OCI-M1 (cell line): ENCODE measurements at places on chromosomes 13 and 19.
A peak's percentile ranks its signal among the peaks of the same experiment; 100 is the strongest.

GRCh38 chr19:12596927-12597548 is 13.6 kb downstream of the ZNF490 start:
- no peak for DNase-seq

GRCh38 chr13:28045861-28046260 is 54.5 kb downstream of the FLT3 start:
- no peak for DNase-seq

DNA sequence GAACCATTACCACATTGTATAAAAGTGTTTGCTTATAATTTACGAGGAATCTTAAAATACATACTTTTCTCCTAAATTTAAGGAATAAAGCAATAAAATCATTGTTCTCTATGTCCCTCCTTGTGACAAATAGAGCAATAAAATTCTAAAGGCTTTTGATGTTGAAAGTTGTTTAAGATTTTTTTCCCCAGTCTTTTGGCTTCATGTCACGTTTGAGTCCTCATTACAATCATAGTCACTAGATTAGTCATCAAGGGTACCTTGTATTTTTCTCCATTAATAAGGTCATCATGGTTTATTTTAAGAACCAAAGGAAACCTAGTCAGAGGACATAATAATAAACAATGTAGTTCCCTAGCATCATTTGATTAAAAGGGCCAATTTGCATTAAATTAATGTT is 3.2 kb downstream of the WBP4 start:
- DNase-seq, result no peak

GRCh38 chr13:41577436-41577835 is 120.1 kb downstream of the RGCC start:
- no peak for DNase-seq

GRCh38 chr13:102862624-102863210 is 16.9 kb downstream of the ERCC5 start:
- no peak for DNase-seq

DNA sequence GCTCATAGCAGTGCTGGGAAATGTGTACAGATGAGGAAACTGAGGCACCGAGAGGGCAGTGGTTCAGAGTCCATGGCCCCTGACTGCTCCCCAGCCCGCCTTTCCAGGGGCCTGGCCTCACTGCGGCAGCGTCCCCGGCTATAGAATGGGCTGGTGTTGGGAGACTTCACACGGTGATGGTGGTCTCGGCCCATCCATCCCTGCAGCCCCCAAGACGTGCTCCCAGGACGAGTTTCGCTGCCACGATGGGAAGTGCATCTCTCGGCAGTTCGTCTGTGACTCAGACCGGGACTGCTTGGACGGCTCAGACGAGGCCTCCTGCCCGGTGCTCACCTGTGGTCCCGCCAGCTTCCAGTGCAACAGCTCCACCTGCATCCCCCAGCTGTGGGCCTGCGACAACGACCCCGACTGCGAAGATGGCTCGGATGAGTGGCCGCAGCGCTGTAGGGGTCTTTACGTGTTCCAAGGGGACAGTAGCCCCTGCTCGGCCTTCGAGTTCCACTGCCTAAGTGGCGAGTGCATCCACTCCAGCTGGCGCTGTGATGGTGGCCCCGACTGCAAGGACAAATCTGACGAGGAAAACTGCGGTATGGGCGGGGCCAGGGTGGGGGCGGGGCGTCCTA is 15.9 kb downstream of the LDLR start:
- no peak for DNase-seq

- DNase-seq, result no peak
Observed at GRCh38 chr13:69619651-69620050, 488.0 kb upstream of the ATXN8OS start.

DNA sequence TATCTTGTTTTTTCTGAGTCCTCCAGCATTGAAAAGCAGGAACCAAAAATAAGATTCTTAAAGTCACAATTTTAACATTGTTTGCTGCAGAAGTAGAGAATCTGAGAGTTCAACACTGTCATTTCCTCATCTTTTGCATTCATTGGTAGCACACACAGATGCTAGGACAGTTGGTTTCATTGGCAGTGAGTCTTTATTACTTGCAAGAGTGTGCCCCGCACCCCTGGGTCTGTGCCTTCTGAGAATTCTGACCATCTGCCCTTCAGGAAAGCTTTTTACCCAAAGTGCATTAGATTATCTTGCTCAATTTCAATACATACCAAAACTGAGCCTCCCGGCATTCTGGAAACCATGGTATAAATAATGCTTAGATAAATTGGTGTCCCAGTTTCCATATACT is 247.7 kb upstream of the SLITRK1 start:
- DNase-seq, result no peak

DNA sequence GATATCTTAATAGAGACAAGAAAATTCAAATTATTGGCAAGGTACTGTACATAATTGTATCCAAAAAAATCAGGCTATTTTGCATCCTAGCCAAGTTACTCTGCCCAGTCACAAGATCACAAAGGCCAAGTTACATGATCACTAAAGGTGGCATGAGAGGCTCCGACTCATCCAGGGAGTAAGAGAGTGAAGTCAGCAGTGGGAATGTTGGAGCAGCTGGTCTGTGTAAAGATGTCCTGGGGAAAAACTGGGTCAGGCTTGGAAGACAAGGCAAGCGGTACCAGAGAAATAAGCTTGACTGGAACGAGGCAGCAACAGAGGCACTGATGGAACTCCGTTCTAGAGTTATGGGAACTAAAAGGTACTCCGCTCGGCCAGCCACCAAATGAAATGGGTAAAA is 50.2 kb upstream of the PSG2 start:
- no peak for DNase-seq

- no peak for DNase-seq
Observed at GRCh38 chr13:50369646-50370045, 354.4 kb downstream of the KCNRG start.

DNA sequence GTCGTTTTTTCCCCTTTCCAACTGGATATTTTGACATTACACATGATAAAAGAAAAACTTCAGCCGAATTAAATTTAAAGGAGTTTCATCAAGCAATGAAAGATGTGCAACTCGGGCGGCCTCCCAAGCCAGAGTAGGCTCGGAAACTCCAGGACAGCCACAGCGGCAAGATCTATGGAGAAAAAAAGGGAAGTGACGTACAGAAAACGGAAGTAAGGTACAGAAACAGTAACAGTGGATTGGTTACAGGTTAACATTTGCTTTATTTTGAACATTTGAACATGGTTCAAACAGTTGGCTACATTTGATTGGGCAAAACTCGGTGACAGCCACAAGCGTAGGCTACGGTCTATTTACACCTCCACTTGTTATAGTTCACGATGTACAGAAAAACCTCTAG is 30.5 kb upstream of the FAM124A start:
- no peak for DNase-seq

GRCh38 chr13:46213242-46213641 is 1.5 kb downstream of the LRRC63 start:
- DNase-seq, result no peak

DNA sequence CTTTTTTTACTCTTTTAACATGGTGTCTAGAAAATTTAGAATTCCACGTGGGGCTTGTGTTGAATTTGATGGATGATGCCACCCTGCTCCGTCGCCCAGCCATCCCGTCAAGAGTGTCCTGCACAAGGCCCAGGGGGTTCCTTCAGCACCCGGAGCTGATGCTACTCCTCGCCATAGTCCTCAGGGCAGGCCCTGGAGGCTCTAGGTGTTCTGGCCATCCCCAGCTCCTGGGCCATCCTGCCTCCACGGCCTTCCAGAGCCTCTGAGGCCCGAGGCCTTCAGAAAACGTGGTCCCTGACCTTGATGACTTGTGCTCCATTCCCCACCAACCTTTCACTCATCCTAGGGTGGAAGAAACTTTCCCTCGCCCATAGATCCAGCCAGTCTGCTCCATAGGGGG is 3.3 kb downstream of the AKT1S1 start:
- DNase-seq, result no peak

DNA sequence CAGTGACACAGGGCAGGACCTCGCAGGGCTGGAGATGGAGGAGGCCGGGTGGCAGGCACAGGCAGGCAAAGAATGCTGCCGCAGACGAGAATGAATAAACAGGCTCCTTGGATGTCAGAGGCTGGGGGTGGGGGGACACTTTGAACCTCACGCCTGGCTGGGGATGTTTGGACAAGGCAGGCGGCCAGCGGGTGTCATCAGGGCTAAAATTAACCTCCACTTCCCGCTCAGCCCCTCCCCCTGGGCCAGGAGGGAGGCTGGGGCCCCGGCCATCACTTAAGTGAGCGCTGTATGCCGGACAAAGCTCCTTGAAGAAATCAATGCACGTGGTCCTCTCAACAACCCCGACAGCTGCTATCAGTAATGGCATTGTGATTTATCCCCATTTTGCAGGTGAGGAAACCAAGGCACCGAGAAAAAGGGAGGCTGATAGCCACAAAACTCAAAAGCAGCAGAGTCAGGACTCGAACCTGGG is 10.3 kb upstream of the FUT5 start:
- DNase-seq, result no peak

GRCh38 chr19:32309711-32310390 is 35.6 kb upstream of the ZNF507 start:
- DNase-seq, result no peak

- peak; percentile 85 for DNase-seq
Observed at GRCh38 chr19:48837051-48837524, 797 bp upstream of the HSD17B14 start.

DNA sequence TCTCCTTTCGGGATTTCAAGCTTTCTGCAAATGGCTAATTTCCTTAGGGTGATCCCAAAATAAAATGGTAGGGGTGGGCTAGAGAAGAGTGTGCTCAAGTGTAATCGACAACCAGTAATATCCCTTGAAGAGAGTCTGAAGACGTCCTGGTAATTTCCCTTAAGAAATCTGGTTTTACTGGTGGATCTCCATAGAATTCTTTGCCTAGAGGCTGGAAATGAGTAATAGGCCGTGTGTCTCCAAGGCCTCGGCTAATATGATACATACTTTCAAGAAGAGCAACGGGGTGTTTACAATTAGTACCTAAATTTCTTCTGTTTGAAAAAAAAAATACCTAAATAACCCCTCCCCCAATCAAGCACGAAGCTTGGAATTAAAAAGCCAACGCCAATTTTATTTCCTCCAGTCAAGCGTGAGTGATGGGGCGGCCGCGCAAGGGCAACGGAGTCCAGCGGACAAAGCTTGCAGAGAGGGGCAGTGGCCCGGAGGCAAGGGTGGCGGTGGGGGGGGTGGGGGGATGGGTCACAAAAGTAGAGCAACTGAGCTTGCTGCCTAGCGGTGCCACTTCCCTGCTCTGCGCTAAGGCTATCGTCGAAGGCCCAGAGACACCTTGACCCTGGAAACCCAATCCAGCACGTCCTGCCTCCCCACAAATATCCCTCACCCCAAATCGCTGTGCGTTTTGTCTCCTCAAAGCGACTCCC is 7.8 kb downstream of the SOX21 start:
- no peak for DNase-seq

- DNase-seq, result peak; percentile 73
Observed at GRCh38 chr19:771332-771785, 20.4 kb downstream of the MISP start.

DNA sequence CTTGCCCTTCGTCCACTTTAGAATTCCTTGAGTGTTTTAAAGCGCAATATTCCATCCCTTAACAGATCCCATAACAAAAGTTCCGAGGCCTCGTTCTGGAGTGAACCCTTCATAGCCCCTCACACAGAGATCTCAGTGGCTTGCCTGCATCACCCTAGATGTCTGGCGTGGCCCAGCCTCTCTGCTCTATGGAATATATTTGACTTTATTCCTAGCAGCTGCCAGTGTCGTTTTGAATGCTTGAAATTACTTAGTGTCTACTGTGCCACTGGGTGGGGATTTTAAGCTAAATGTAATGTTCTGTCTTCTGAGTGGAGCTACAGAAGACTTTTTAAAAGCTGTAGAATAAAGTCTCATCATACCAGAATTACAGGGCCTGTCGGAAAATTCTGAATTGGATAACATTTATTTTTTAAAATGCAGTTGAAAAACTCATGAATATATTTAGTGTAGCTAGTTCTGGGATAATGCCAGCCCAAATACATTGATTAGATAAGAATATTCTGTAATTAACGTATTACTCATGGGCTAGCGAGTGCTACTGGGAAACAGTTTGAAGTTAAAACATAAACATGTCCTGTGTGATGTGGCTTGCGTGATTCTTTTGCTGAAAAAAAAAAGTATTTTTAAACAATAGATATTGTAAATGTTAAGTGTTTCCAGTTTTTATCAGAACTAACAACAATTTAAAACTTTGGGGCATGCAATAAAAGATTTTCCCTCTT is 111.8 kb downstream of the ESD start:
- DNase-seq, result no peak

GRCh38 chr13:48424212-48424611 is 11.3 kb upstream of the LPAR6 start:
- DNase-seq, result no peak

DNA sequence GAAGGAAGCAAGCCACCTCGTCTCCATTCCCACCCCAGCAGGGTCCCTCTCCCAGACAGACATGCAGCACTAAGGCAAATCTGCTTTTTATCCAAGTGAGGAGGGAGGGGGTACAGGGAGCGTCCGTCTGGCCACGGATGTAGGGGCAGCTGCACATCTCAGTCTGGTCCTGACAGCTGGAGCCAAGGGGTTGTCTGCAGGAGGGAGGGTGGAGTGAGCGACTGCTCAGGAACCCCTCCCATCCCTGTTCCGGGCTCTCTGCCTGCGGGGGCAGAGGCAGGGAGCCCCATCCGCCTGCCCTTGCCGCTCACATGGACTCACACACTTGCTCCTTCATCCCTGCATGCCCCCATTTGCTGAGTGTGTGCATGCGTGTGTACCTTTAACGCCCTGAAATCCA is 2.5 kb downstream of the TMEM190 start:
- DNase-seq, result no peak

DNA sequence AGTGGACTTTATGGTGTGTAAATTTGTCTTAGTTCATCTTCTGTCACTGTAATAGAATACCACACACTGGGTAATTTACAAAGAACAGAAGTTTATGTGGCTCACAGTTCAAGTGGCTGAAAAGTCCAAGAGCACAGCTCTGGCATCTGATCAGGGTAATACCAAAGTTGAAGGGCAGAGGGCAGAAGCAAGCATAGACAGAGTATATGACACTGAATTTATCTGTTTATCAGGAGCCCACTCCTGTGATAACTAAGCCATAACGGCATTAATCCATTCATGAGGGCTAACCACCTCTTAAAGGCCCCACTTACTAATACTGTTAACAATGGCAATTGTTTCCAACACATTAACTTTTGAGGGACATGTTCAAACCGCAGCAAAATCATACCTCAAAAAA is 4.0 kb upstream of the RFXAP start:
- peak; percentile 66 for DNase-seq

GRCh38 chr13:33730147-33730546 is 87.8 kb upstream of the RFC3 start:
- DNase-seq, result no peak

DNA sequence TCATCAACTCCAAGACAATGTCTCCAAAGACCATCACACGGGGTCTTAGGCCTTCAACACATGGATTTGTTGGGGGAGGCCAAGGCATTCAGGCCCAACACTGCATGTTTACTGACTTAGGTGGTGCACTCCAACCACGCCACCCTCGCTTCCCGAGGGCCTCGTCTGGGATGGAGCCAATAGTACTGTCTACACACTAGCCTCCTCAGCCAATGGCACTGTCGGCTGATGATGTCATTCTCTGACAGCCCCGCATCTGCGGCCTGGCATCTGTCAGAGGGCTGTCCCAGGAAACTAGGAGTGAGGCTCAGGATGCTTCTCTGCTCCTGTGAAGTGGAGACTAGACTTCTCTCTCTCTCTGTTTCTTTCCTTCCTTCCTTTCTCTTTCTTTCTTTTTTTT is 96.6 kb downstream of the TEX26 start:
- no peak for DNase-seq
